Dermis lymphatic vessel endothelial cell (primary cell): ENCODE measurements at places on chromosomes 1 and 21. TPM values are rescaled to one million over a fixed set of nuclear protein-coding genes. Genes with fewer than 3 reads are reported as not detected.

Gene CFAP107
- under 0.01 TPM in 1 of 2 replicates, not detected in the other for total RNA-seq

Gene LCE2C
- total RNA-seq: not detected in 2 replicates

Gene HTR6
- total RNA-seq: not detected in 2 replicates

Gene RHOC
- 383 and 479 TPM in 2 replicates for total RNA-seq

Gene CFHR5
- not detected in 2 replicates for total RNA-seq

Gene OR2L5
- total RNA-seq: not detected in 2 replicates

Gene KCNK2
- 0.09 and 0.11 TPM in 2 replicates for total RNA-seq

Gene C4BPA
- total RNA-seq: not detected in 2 replicates

Gene REN
- total RNA-seq: 0.11 TPM in 1 of 2 replicates, not detected in the other

Gene USH2A
- total RNA-seq: not detected in 2 replicates

Gene FHAD1
- 0.26 TPM in 1 of 2 replicates, not detected in the other for total RNA-seq

Gene SMCP
- total RNA-seq: not detected in 2 replicates

Gene KIF21B
- 2.9 and 3.6 TPM in 2 replicates for total RNA-seq

Gene CYP4Z1
- not detected in 2 replicates for total RNA-seq

Gene KCNJ9
- total RNA-seq: not detected in 2 replicates

Gene PADI1
- total RNA-seq: 0.09 and 0.11 TPM in 2 replicates

Gene CDCA8
- total RNA-seq: 1.2 and 1.5 TPM in 2 replicates

Gene FASLG
- total RNA-seq: not detected in 2 replicates

Gene HSD3B1
- not detected in 2 replicates for total RNA-seq
